K562 (cell line): ENCODE measurements at places on chromosomes 13 and 19. TPM values are rescaled to one million over a fixed set of nuclear protein-coding genes. Genes with fewer than 3 reads are reported as not detected.
A peak's percentile ranks its signal among the peaks of the same experiment; 100 is the strongest.

Gene TMC4
- 0.36 and 0.51 TPM in 2 replicates for total RNA-seq

Gene ZNF160
- 11.6 and 11.8 TPM in 2 replicates for total RNA-seq

Gene FGF21
- total RNA-seq = not detected in 2 replicates

Gene CRX
- total RNA-seq = not detected in 2 replicates

Gene WDR62
- 30.1 and 32.8 TPM in 2 replicates for total RNA-seq

Gene GSX1
- total RNA-seq = not detected in 2 replicates

DNA sequence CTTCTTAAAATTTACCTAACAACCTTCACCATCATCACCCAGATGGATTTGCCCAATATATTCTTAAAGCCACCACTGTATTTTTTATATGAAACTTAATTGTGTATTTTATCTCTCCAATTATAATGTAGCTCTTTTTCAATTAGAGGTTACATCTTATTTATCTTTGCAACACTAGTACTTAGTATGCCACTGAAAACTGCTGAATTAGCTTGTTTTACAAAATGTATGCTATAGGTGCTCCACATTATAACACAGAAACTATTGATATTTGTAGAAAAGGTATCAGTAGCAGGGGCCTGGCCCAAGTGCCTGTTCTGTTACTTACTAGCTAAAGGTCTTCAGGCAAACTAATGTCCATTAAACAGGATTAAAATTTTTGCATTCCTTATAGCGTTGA is 35.8 kb upstream of the PCDH17 start:
- no peaks in the 10 kb centered on the region for H3K36me3 ChIP-seq
- H3K27me3 ChIP-seq = no peaks in the 10 kb centered on the region
- DNase-seq = no peak
- H3K27ac ChIP-seq = no peak overlapping the region

DNA sequence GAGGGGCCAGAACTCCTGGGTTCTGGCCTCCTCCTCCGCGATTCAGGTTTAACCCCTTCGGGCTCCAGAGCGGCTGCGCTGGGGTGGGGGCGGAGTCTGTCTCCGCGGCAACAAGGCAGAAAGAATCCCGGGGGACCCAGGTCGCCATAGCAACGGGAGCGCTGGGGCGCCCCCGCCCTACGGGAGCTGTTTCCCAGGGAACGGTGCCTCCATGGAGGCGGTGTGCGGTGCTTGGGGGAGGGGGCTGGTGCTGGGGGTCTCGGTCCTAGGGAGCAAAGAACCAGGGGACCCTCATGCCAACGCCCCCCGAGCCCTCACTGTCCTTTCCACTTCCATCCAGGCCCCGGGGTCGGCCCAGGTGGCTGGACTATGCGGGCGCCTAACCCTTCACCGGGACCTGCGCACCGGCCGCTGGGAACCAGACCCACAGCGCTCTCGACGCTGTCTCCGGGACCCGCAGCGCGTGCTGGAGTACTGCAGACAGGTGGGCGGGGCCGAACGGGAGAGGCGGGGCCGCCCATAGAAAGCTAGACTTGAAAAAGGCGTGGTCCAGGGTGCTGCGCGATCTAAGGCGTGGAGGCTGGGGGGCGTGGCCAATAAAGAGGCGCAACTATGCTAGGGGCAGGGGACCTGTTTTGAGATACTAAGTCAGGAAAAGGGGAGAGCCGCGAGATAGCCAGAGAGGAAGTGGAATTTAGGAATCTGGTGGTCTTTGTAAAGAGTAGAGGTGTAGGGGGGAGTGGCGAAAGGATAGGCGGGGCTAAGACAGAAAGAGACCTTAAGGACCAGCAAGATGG is 1.2 kb downstream of the APLP1 start:
- H3K4me1 ChIP-seq = peaks cover 20% of the 10 kb centered on the region
- peak overlapping the region; percentile 45 for H3K4me3 ChIP-seq
- no peaks in the 10 kb centered on the region for H3K36me3 ChIP-seq
- DNase-seq = peak; percentile 89

GRCh38 chr19:5037936-5038335 is 69.0 kb downstream of the KDM4B start:
- H3K27ac ChIP-seq = no peak overlapping the region
- DNase-seq = no peak
- no peak overlapping the region for H3K4me3 ChIP-seq
- H3K27me3 ChIP-seq = no peaks in the 10 kb centered on the region
- no peaks in the 10 kb centered on the region for H3K4me1 ChIP-seq
- peaks cover 54% of the 10 kb centered on the region; the same call in 2 of the 3 replicates for H3K36me3 ChIP-seq

- H3K27me3 ChIP-seq = no peaks in the 10 kb centered on the region
Observed at GRCh38 chr13:95155093-95155492, 146.2 kb downstream of the ABCC4 start.

- no peaks in the 10 kb centered on the region for H3K36me3 ChIP-seq
- no peak overlapping the region for H3K27ac ChIP-seq
- DNase-seq = no peak
- H3K4me3 ChIP-seq = no peak overlapping the region
- H3K4me1 ChIP-seq = no peaks in the 10 kb centered on the region; the same call in 1 of the 3 replicates
- no peaks in the 10 kb centered on the region; the same call in 2 of the 3 replicates for H3K27me3 ChIP-seq
Observed at GRCh38 chr19:6888967-6889366, 1.6 kb downstream of the ADGRE1 start.

GRCh38 chr19:50796634-50797428 is 6.6 kb downstream of the ACP4 start:
- DNase-seq = no peak
- no peaks in the 10 kb centered on the region for H3K27me3 ChIP-seq
- H3K4me3 ChIP-seq = no peak overlapping the region
- peaks cover 61% of the 10 kb centered on the region for H3K36me3 ChIP-seq
- H3K4me1 ChIP-seq = peaks cover 10% of the 10 kb centered on the region; the same call in 2 of the 3 replicates

DNA sequence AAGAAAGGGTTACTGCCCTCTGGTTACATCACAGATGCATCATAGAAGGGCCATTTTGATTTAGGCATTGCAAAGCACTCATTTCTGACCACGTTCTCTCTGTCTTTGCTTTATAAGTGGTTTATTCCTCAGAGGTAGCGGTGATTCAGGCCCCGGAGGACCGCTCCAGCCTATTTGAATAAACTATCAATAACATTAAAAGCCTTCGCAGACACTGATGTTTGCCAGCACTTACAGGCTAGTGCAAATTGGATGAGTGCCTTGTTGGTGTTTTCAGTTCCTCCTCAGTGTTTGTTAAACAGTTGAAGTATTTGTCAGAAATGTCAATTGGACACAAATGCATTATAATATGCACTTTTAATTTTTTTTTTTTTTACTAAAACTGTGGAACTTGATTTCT is 120.2 kb downstream of the RXFP2 start:
- H3K4me1 ChIP-seq = no peaks in the 10 kb centered on the region
- no peak for DNase-seq
- H3K27ac ChIP-seq = no peak overlapping the region
- no peaks in the 10 kb centered on the region for H3K27me3 ChIP-seq
- H3K36me3 ChIP-seq = no peaks in the 10 kb centered on the region

- peaks cover 5% of the 10 kb centered on the region; the same call in 2 of the 3 replicates for H3K27me3 ChIP-seq
- H3K4me1 ChIP-seq = peaks cover 2% of the 10 kb centered on the region; the same call in 1 of the 3 replicates
- no peak overlapping the region for H3K4me3 ChIP-seq
- H3K27ac ChIP-seq = no peak overlapping the region
Observed at GRCh38 chr19:295687-296370, 4.6 kb upstream of the PLPP2 start.

GRCh38 chr13:40484974-40485373 is 181.5 kb downstream of the FOXO1 start:
- no peak overlapping the region for H3K4me3 ChIP-seq
- DNase-seq = no peak
- no peak overlapping the region for H3K27ac ChIP-seq
- no peaks in the 10 kb centered on the region for H3K4me1 ChIP-seq
- peaks cover 58% of the 10 kb centered on the region for H3K27me3 ChIP-seq

DNA sequence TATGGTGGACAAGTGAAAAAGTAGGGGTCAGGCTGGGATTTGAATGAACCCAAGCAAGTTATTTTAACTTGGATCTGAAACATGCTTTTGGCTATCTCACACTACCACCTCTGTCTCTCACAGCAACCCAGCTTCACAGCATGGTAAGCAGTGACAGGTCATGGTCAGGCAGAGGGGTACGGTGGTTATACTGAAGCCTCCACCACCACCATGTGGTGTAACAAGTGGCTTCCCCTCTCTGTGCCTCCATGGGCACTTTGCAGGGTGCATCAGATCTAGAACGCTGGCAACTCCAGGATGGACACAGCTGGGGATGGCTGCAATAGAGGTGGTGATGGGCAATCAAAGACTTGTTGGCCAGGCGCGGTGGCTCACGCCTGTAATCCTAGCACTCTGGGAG is 739 bp upstream of the TMEM145 start:
- no peak overlapping the region for H3K27ac ChIP-seq
- no peaks in the 10 kb centered on the region for H3K27me3 ChIP-seq
- DNase-seq = no peak
- peaks cover 51% of the 10 kb centered on the region for H3K4me1 ChIP-seq
- no peaks in the 10 kb centered on the region for H3K36me3 ChIP-seq

GRCh38 chr13:43567608-43568007 is 219.2 kb downstream of the ENOX1 start:
- no peaks in the 10 kb centered on the region for H3K27me3 ChIP-seq
- H3K4me3 ChIP-seq = no peak overlapping the region
- no peaks in the 10 kb centered on the region for H3K36me3 ChIP-seq
- no peak overlapping the region for H3K27ac ChIP-seq
- DNase-seq = no peak
- H3K4me1 ChIP-seq = no peaks in the 10 kb centered on the region

DNA sequence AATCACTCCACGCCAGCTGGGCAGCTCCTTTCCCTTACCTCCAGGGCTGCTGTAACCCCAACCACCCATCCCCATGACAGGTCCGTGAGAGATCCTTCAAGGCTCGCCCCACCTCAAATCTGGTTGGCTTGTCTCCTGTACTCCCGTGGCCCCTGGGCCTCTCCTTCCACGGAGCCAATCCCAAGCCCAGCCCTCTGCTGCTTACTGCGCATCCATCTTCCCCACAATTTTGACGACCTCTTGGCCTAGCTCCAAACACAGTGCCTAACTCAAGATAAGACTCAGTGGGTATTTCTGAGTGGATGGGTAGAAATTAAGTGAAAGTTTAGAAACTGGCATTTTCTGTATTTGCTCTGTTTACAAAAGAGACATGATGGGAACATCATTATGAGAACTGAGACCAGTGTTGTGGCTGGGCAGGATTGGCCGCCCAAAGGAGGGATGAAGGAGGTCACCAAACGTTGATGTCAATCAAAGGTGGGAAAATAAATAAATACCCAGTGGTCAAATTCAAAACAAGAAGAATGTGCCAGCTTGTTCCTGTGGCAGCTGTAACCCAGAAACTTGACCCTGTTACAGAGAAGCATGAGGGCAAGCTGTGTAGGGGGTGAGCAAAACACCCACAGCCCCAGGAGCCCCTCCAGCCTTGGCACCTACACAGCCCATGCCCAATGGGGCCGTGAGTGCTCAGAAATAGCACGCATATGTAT is 162.2 kb downstream of the ABCC4 start:
- no peak overlapping the region for H3K4me3 ChIP-seq
- DNase-seq = no peak
- H3K4me1 ChIP-seq = no peaks in the 10 kb centered on the region
- no peaks in the 10 kb centered on the region for H3K27me3 ChIP-seq

DNA sequence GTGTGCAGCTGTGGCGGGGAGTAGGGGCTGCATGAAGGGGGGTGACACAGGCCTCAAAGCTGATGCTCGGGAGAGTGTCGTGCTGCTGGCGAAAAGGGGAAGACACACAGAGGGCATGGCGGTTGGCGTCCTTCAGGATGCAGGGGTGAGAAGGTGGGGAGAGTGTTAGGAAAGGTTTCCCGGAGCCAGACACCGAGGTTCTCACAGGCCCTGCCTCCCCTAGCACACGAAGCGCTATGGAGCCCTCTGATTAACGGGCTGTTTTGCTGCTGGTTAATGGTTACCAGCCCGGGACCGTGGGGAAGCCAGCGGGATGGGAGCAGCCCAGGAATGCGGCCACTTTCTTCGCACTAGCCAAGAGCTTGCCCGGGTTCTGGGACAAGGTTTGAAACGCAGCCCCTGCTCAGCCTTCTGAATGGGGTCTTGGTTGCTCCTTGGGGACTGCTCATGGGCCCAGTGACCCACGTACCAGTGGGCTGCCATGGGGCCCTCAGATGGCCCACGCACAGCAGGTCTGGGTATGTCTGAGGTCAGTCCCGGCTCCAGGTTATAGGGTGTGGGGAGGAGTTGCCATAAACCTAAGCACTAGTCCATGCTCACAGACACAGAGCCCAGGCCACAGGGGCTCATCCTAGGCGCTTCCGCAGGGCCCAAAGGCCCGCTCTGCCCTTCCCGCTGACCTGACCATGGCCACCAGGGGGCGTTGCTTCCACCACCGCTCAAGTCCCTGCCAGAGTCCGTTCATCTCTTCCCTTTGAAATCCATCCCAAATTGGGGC is 31.3 kb upstream of the ISYNA1 start:
- peak; percentile 76 for DNase-seq
- H3K4me3 ChIP-seq = no peak overlapping the region
- no peaks in the 10 kb centered on the region for H3K27me3 ChIP-seq
- peaks cover 46% of the 10 kb centered on the region; the same call in 2 of the 3 replicates for H3K36me3 ChIP-seq
- H3K4me1 ChIP-seq = peaks cover 59% of the 10 kb centered on the region
